ENCODE measurements at places on chromosomes 11 and 22.
A peak's percentile ranks its signal among the peaks of the same experiment; 100 is the strongest.

DNA sequence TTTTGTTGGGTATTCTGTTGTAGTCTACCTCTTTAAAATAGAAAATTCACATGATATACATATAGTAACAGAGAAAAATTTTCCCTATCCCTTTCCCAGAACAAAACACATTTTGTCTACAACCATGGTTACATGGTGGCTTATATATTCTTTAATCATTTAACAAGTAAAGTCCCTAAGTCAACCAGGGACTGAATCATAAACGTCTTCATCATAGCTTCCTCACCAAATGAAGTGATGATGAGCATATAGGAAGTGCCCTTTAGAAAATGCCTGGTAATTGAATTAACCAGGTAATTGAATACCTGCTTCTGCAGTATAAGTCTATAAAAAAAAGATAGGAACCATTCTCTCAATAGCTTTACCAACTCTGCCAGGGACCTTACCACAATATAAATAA, 101.2 kb downstream of the APOL5 start:
- DNase-seq: no peak

DNA sequence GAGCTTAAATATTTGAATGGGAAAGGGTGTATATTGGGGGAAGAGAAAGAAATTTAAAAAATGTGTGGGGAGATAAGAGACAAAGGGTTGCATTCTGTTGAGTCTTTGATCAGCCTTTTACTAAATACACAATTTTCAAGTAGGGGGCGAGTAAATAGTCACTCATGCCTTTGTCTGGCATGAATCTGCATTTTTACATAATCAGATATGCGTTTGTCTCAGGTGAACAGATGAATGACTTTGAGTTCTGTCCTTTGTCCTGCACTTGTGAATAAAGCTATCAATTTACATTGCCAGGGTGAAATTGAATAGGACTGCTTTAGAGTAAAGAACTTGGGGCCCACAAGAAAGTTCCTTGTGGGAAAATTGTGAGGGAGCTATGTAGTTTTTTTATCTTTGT, 523.6 kb upstream of the LUZP2 start:
- DNase-seq: no peak

- no peak for DNase-seq
These were observed 440.4 kb upstream of the CADM1 start for GRCh38 chr11:115944596-115944995.

- peak; percentile 37 for DNase-seq
These were observed 89.2 kb upstream of the CRTAM start for GRCh38 chr11:122749005-122749687.

DNA sequence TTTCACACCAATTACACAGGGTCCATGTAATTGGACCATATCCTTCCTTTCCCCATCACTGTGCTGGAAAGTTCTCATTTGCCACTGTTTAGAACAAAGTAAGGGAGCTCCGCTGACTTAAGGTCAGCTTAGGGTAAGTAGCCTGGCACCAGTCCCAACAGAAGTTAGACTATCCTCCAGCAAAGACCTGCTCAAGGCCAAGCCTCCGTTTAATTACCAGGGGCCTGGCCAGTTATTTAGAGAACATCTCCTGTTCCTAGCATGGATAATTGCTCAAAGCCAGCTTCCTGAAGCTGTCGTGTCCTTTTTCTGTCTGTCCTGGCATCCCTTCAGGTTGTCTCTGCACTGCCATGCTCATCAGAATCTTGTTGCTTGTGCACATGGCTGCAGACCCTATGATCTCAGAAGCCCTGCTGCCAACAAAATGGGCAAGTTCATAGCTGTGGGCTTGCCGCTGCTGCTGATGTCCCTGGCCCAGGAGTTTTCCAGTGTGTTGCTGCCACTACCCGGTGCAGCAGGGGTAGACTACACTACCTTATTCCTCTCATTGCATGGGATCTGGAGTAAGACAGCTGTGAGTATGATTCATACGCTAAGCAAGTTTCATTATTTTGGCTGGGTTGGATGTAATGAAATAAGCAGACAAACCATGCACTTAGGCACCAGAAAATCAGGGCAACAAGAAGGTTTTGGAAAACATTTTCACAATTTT, 8.1 kb downstream of the OR8A1 start:
- DNase-seq: no peak

- no peak for DNase-seq
These were observed 20.0 kb downstream of the CD6 start for GRCh38 chr11:60991457-60991856.

- no peak for DNase-seq
These were observed 67.0 kb downstream of the MAML2 start for GRCh38 chr11:96275801-96276594.

DNA sequence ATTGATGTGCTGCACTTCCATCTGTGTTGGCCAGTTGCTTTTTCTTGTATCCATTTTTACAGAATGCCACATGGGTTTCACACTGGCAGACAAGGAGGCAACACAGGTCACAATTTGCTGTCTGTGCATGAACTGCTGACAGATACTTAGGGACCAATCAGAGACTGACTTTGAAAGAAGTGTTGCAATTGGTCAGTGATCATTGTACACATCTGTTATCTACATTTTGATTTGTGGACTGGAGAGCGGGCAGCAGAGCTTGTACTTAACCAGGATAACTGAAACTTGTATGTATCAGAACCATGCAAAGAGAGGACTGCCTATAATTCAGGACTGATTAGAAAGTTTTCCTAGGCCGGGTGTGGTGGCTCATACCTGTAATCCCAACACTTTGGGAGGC, 21.8 kb downstream of the PRR5 start:
- no peak for DNase-seq

DNA sequence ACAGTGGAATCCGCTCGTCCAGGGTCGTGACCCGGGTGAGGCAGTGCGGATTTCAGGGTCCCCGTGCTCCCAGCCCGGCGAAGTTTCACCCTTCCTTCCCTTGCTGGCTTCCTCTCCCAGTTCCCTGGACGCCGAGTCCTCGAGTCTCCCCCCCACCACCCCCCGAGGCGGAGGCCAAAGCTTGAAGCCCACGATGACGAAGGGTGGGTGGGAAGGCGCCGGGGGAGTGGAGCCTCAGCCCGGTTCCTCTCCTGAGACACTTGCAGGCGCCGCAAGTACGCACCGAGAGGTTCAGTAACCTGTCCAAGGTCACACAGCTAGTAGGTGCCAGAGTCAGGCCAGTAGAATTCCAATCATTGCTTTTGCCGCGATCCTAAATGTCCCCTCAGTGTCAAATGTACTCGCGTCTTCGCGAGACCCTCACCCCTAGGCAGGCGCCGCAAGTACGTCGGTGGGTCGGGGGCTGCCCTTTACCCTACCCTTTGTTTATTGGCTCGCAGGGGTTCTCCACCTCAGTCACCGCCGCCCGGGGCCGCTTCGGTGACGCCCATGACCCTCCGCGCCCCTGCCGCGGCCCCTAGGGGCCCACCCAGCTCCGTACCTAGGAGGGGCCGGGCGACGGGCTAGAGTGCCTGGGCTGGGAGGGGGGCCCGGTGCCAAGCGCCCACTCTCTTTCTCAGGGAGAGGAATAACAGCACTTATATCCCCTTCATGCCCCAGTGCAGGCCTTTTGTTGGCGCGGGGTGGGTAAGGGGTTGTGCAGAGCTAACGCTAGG, 5.7 kb upstream of the CHRM1 start:
- no peak for DNase-seq

DNA sequence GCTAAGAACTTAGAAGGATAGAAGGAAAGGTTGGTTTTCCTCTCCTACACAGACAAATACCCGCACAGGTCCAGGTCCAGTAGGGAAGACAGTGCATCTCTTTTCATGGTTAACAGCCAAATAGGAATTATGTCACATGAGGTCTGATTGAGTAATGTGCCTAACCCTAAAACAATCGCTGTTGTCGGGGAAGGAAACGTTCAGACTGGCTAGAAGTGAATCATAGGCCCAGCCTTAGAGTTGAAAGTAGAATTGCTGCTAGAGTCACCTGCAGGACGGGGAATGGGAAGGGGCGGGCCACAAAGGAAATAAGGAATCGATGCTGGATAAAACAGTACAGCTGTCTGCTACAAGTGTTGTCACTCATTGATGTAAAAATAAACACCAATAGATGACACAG, 12.4 kb upstream of the HTATIP2 start:
- DNase-seq: no peak

- DNase-seq: no peak
These were observed 442 bp downstream of the COPB1 start for GRCh38 chr11:14499178-14499559.

DNA sequence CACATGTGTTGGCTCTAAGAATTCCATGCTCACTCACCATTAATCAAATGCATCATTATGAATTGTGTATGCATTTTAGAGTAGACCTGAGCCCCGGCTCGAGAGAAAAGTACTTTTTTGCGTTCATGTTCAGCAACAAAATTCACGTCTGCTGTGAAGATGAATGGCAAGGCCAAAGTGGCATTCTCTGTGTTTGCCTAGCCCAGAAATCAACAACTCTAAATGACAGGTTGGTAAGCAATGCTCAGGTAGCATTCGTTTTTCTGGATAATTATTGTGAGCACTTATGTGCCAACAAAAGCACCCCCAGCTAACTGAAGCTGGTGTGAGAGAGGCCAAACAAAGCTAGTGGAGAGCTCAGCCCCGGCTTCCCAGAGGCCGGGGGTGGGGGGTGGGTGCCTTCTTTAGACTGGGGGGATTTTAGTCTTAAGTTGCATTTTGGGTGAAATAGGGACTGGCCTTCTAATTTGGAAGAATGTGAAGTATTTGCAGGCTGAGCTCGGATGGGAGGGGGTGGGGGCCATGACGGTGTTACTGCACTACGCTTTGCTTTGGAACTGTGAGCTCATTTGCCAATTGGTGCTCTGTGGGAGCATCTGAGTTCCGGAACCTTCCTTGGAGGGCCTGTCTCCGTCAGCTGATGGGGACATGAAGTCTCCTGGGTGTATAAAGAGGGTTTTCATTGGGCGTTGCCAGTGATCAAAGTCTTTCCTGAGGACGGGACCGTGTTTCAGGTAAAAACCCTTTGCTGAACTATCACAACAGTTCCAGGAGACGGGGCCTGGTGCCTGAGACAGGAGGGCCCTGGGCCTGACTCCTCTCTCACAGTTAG, 29.0 kb upstream of the ALX4 start:
- no peak for DNase-seq

DNA sequence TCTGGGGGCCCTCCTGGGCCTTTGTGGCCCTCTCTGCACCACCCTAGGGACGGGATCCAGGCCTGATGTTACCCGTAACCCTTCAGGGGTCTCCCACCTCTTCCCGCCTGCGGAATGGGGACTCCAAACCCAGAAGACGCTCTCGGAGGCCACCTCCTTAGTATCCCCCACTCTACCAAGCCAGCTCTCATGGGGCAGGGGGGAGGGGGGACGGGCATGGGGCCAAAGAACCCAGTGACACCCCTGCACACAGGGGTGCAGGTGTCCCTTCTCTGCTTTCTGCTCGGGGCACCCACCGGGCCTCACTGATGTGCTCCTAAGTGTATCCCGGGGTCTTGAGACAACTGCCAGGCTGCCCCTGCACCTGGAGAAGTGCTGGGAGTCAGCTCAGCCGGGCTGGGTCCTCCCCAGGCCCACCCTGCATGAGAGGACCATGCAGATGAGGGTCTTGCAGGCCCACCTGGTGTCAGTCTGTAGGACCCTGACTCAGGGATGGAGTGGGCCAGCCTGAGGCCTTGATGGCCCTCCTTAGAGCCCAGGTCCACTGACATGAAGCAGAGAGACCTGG, 176.9 kb downstream of the IGLL1 start:
- DNase-seq: no peak

GRCh38 chr11:12606597-12606996, 67.6 kb upstream of the TEAD1 start:
- no peak for DNase-seq

- DNase-seq: no peak
These were observed 2.0 kb downstream of the P2RX3 start for GRCh38 chr11:57340039-57340615.

Measured in activated effector memory CD4-positive, alpha-beta T cell treated with Interleukin-2 at 50 U/mL for 16 hours (primary cell).